NCI-H748 treated with DMSO at 0.1 percent for 48 hours (cell line): ENCODE measurements at places on chromosomes 11 and 22.
A peak's percentile ranks its signal among the peaks of the same experiment; 100 is the strongest.

GRCh38 chr11:72591785-72592502 lies 82.3 kb downstream of the PDE2A start:
- DNase-seq: no peak

DNA sequence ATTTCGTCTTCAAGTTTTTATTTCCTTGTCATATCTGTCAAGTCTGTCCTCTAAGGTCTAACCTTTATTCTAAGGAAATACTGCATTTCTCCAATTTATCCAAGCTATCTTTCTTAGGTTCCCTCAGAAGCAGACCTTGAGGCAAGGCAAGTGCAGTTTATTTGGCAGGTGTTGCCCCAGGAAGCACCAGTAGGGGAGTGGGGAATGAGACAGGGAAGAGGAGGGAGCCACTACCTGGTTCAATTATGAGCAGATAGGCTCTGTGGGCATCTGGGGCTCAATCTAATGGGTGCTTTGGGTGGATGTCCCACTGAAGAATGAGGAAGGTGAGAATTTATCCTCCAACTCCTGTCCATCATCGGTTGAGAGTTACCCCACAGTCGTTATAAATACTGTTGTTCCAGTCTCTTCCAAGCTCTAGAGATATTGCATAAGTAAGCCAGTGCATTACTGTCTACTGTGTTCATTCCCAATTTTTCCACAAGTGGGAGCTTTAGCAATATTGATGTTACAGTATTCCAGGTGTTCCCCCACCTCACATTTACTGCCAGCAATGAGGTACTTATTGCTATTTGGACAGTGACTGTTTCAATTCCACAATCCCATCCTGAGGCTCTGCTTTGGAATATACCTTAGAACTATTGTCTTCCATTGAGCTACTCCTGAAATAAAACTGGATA lies 154.9 kb upstream of the CEP126 start:
- no peak for DNase-seq

DNA sequence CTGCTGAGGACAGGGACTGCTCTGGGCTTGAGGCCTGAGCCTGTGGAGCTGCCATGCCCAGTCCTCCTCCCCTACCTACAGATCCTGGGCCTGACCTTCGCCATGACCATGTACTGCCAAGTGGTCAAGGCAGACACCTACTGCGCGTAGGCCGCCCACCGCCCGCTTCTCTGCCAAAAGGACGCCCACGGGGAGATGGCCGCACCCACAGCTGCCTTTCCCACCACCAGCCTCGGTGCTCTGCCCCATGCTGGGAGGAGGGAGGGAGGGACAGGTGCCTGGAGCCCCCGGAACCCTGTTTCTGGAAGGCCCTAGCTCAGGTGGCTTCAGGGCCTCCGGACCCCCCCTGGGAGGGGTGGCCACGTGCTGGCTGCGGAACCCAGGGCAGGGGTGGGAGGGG lies 23.8 kb downstream of the TSPAN4 start:
- DNase-seq: no peak

GRCh38 chr11:76361374-76361773 lies 19.6 kb downstream of the THAP12 start:
- no peak for DNase-seq

GRCh38 chr22:50630376-50630775 lies 2.4 kb upstream of the ARSA start:
- no peak for DNase-seq

DNA sequence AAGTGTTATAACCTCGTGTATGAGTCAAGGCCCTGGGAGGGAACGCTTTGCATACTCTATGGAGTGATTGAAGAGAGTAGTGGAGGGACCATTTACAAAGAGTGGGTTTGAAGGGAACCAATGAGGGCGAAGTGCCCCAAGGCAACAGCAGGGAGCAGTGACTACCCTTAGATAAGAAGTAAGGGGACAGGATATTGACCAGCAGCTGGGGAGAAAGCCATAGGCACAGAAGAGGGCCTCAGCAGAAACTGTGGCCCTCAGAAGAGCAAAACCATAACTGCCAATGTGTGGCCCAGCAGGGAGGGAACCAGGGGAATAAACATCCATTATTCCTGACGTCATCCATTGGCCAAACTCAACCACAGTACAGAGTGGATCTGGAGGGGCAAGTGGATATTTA lies 24.7 kb downstream of the PARVA start:
- DNase-seq: no peak

- no peak for DNase-seq
Measured at GRCh38 chr22:23878219-23878618, 16.0 kb upstream of the MIF start.

DNA sequence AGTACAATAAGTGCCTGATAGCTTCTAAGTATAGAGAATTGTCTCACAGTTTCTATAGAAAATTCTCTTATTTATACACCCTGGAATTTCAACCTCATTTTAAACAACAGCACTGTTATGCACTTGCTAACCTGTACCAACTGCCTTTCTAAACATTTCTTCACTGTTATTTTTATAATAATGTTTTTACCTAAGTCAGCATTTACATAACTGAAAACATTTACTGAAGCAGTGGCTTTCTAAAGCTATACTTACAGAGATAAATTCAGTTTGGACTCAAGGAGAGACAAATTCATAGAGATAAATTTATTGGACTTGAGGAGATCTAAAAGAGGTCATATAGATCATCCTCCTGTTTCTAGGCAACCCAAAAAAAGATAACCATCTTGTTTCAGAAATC lies 686.6 kb upstream of the FAT3 start:
- no peak for DNase-seq

DNA sequence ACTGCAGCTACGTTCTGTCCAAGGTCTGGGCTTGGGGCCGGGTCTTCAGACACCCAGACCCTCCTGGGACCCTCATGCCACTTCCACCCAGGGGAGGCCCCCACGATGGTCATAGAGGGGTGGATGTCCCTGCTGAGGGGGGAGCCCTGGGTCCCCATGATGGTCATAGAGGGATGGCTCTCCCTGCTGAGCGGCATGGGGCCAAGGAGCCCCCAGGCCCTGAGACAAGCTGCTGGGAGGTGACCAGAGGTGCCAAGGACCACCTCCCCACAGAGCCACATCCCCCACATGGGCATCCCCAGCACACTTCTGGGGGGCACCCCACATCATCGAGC lies 7.2 kb downstream of the MUC5B start:
- no peak for DNase-seq

- DNase-seq: peak; percentile 42
Measured at GRCh38 chr11:131867457-131868257, 497.2 kb downstream of the NTM start.

GRCh38 chr11:116472651-116473050 lies 300.1 kb downstream of the BUD13 start:
- DNase-seq: no peak

DNA sequence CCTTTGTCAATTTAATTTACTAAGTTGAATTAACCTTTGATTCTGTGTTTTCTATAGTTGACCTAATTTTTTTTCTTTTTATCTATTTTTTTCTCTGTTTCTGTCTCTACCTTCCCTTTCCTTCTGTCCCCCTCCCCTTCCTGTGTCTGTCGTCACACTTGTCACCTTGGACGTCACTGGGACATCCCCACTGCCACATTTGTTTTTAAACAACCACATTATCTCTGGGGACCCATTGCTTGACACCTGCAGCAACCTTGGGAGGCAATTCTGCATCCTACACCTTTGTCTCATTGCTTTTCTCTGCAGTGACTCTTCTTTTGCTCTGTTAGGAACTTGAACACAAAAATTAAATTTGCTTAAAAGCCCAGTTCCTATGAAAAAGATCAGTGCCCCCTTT lies 51.8 kb upstream of the TTC12 start:
- DNase-seq: no peak

DNA sequence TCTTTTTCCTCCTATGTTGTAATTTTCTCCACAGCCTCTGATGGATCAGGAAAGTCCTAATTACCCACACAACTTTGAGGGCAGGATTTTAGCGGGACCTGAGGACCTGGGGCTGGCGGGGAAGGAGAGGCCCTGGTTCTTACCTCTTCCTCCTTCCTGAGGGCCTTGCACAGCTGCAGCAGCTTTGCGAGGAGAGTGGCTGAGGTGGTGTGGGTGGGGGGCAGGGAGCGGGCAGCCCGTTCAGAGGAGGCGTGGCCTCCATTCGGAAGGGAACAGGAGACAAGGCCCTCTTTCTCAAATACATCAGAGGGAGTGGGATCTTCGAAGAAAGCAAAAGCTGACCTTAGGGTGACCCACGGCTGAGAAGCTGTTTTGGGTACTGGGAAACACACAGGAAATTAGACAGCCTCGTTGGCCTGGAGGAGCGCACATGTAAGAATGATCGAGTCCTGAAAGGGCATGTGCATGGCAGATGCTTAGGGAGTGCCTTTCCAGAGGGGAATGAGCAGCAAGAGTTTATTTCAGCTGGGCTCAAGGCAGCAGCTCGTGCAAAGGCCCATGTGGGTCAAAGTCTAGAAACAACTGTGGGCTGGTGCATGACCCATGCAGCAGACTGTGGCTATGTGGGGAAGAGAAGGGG lies 76.6 kb upstream of the NARS2 start:
- no peak for DNase-seq

GRCh38 chr11:103842795-103843194 lies 193.6 kb upstream of the DDI1 start:
- no peak for DNase-seq

DNA sequence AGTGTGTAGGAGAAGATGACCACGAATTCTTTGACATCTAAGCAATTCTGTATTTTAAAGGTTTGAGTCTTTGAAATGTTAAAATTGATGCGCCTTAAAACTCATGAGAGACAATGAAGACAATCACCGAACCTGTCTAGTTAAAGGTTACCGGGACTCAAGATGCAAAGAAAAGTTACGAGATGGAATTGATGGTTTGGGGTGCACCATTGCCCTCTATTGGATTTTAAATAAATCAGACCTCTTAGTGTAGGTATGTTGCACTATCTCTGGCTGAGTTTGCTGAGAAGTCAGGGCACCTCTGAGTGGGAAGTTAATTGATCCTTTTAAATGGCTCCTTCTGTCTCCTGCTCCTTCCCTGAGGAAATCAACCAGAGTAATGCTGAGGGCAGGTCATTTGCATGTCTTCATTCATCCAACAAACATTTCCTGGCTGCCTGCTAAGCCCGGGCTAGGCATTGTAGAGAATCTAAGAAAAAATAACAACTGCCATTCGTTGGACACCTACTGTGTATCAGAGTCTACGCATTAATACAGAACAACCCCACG lies 19.4 kb upstream of the TMA7B start:
- DNase-seq: no peak

DNA sequence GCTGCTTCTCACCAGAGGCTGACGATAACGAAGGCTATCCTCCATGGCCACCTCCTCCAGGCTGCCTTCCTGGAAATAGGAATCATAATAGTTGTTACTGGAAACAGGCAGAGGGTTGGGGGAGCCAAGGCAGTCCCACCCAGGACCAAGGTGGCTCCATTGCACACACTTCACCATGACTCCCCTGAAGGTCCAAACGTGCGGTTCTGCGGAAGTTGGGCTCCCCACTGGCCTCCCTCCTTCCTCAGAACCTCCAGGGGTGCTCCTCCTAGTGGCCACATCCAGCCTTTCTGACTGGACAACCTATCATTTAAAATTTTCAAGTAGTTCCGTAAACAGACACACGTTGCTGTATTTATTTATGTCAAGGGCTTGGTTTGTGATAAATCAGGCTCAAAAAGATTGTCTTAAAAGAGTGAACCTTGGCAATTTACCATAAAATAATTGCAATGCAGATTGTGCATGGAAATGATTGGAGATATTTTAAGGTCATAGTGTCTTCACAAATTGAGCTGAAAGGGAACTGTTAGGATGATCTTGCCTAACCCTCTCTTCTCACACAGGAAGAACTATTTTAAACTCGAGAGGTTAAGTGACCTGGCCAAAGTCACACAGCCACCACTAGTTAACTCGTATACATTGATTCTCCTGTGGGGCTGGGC lies 1.4 kb upstream of the TCN2 start:
- DNase-seq: peak; percentile 25

DNA sequence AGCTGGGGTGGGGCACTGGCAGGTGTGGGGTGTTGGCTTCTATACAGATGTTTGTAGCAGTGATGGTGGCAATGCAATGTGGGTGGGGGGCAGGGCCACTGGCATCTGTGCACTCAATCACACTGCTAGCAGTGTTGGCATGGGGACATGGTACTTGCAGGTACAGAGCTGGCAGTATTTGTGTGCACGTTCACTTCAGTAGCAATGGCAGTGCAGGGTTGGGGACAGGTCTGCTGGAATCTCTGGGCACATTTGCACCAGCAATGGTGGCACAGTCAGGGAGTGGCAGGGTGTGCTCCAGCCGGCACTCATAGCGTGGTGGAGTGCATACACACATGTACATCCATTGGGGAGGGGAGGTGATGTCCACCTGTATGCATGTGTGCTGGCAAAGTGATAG lies 775.2 kb downstream of the CNTN5 start:
- DNase-seq: no peak

DNA sequence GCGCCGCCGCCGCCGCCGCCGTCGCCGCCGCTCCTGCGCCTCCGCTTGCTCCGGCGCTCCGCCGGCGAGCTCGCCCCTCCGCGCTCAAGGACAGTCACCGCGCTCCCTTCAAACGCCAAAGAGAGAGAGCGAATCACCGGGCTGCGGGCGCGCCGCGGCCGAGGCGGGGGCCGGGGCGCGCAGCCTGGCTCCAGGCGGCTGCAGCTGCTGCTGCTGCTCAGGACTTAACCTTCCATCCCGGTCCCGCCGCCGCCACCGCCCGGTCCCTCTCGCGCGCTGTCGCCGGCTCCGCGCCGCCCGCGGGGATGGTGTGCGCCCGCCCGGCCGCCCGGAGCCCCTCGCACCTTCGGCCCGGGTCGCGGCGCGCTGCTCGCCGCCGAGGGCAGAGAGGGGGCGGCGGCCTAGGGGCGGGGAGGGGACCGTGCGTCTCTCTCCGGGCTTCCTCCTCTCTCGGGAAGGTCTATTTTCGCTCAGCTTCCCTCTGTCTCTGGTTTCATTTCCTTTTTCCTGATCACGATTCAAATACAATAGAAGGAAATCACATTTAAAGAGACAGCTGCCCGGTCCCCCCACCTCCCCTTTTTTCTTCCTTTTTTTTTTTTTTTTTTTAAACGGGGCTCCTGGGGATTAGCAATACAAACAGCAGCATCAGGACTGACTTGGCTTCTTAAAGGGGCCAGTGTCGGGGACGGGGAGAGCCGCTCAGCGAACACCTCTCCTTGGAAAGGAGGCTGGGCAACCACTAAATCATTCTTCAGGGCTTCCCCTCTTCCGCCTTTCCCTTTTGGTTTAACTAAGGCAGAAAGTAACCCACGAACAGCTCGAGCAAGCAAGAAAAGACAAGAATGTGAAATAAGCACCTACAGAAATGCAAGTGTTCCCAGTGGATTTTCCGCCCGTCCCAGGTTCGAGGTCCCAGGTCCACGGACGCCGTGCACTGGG lies 22.1 kb downstream of the LMO2 start:
- peak; percentile 14 for DNase-seq

GRCh38 chr11:43393765-43394355 lies 35.1 kb downstream of the TTC17 start:
- DNase-seq: no peak

DNA sequence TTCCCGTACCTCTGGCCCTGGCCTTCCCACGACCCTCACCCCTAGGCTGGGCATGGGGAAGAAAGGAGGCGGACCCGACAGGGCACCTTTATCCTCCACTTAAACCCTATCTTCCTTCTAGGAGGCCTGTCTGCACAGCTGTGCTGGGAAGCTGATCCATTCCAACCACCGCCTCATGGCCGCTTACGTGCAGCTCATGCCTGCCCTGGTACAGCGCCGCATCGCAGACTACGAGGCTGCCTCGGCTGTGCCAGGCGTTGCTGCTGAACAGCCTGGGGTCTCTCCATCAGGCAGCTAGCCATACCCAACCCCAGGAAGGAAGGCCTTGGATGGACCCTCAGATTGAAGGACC lies 599 bp downstream of the TIMM10B start:
- DNase-seq: no peak

GRCh38 chr22:29693161-29693560 lies 26.6 kb upstream of the CABP7 start:
- no peak for DNase-seq
